ENCODE measurements at places on chromosomes 4 and X.

DNA sequence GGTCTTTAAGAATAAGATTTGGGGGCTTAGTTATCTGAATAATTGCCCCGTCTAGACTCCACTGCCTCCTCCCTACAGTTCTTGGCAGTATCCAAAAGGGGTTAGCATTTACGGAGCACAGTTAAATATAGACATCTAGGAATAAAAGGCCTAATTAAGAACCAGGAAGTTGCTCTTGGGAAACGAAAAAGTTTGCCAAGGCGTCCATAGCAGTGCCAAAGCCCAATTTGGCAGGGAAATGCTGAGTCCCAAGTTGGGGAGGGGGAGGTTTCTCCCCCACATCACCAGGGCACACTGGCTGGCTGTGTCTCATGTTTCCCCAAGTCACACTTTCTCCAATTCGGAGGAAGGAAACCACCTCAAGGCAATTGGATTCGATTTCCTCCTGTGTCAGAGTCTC lies 338.7 kb downstream of the FBXW7 start:
- no peak for DNase-seq

DNA sequence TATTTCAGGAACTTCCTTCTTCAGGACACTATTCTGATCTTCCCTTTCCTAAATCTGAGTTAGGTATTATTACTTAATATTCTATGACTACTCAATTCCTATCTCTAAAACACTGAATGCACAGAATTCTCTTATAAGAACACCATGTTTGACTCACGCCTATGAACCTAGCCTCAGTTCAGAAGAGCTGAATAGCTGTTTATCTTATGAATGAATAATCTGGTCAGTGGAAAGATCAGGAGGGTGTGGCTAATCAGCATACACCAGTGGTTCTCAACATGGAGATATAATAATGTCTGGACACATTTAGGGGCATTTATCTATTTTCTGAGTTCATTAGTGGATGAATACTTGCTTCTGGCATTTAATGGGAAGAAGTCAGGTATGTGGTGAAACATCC lies 24.2 kb downstream of the EPHA5 start:
- DNase-seq = no peak

DNA sequence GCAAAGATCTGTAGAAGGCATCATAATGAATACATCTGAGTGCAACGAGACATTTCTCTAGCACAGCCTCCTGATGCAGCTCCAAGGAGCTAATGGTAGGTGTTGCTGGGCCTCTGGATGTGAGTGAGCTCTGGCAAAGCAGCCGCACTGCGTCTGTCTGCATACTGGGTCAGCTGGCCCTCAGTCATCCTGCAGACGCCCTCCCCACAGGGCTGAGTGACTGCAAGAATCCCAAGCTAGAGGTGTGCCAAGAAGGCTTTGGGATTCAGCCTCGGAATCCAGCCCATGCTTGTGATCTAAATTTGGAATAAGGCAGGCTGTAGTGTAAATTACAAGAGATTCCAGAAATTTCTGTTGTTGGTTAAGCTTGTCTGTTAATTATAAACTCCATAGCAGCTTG lies 18.5 kb downstream of the HERC3 start:
- no peak for DNase-seq

DNA sequence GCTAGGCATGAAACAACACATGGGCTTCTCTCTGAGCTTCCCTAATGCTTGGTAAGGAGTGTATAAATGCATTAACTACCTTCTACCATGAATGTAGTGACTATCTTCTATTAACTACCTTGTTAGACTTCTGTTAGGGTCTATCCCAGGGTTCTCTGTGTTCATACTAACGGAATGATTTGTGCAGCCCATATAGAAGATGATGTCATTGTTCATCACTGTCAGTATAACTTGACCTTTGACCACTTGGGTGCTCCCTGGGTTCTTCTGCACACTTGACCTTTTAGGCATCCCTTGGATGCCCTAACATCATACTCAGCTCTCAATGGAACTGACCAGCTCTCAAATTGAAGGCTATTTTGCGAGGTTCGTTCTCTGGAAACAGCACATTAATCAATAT lies 30.8 kb upstream of the CT47C1 start:
- DNase-seq = no peak

DNA sequence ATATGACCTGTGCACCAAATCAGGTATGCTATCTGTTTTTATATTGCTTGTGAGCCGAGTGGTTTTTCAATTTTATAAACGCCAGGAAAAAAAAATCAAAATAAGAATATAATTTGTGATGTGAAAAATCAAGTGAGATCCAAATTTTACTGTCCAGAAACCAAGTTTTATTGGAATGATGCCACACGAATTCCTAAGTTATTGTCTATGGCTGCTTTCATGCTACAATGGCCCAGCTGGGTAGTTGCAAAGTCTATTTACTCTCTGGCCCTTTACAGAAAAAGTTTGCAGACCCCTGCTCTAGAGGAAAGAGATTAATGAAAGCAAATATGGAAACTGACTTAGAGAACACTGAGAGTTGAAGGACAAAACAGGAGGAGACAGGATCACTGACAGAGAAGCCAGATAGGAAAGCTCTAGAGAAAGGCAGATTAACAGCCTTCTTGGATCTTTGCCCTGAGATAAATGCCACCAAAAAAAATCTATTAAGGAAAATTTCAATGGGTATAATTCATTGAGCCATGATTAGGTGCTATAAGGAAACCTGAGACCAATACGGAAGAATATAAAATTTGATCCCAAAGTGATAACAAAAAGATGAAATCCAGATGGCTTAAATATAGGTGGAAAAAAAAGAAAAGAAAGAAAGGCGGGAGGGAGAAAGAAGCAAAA lies 29.8 kb downstream of the PRSS12 start:
- DNase-seq = no peak

DNA sequence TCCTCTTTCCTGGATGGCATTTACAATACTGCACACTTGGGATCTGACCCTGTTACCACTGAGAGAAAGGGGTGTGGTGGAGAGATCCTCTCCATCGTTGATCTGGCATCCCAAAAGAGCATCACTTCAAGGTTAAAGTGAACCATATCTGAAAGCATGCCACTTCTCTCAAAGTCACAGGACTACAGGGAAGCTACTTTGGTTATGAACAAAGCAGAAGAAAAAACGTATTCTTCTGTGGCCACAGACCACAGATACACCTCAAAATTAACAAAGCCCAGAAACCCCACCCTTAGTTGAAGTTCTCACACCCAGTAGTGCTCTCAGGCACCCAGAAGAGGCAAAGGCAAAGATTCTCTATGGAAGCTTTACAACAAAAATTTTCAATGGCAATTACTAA lies 108.3 kb downstream of the JADE1 start:
- no peak for DNase-seq

- no peak for DNase-seq
Measured at GRCh38 chrX:2330910-2331309, 169.9 kb downstream of the DHRSX start.

DNA sequence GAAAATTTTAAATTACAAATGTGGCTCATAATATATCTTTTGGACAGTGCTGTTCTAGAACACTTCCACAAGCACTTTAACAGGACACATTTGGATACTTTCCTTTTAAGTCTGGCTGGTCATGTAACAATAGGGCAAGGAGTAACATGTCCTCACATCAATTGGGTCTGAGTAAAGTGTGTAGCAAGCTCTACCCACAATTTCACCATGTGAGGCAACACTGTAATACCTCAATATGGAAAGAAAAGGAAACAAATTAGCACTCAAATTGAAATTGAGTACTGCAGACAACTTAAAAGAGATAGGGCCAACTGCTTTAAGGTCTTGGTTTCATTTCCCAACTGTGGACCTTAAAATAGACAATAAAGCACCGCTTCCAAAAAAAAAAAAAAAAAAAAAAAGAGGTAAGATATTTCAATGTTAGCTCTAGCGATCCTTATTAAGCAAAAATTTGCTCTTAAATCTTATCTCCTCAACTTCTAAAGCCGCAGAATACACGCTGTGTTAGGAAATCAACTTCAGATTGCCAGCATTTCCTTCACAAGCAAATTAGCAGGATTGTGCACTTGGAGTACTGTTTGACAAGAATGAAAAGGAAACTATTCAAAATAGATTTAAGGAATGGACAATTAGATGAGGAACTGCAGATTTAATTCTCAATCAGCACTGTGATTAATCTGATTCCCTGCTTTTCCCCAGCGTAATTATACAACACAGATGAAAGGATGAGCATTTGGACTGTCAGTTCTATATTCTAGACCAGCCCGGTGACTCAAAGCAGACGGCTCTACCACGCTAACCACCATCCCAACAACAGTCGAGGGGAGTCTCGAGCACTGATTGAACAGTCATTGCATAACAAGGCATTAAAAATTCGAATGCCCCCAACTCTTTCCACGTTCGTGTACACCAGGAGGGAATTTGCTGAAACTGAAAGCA lies 1.6 kb downstream of the CASK start:
- no peak for DNase-seq

DNA sequence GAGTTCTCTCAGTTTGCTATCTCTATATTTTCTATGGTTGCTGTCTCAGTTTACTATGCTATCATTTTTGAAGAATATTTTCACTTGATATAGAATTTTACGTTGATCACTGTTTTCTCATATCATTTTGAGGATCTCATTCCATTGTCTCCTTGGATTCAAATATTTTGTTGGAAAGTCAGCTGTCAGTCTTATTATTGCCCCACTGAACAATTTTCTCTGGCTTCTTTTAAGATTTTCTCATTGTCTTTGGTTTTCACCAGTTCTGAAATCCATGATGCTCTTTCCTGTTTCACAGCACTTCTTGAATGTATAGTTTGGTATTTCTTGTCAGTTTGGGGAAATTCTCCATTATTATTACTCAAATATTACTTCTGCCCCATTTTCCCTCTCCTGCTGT lies 81.1 kb downstream of the ENPP6 start:
- DNase-seq = no peak

- DNase-seq = no peak
Measured at GRCh38 chr4:85610450-85610849, 135.5 kb downstream of the ARHGAP24 start.

- DNase-seq = no peak
Measured at GRCh38 chrX:71000139-71000538, 68.0 kb downstream of the SNX12 start.

DNA sequence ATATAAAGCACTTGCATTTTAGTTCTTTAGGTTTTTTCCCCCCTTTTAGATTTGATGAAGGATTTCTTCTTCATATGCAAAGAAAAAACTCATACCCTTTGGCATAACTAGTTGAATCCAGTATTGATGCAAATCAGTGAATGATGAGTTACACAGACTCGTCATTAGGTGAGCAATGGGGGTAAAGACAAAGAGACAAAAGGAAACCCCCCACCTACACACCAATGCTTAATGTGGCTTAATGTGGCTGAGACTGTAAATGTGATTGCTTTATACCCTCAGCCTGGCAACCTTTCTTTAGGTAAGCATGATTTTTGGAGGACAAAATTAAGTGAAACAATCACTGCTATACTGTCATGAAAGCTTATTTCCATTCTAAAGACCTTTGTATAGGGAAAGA lies 39.5 kb downstream of the CD40LG start:
- DNase-seq = no peak

GRCh38 chr4:154406018-154406795 lies 85.4 kb downstream of the DCHS2 start:
- DNase-seq = no peak

DNA sequence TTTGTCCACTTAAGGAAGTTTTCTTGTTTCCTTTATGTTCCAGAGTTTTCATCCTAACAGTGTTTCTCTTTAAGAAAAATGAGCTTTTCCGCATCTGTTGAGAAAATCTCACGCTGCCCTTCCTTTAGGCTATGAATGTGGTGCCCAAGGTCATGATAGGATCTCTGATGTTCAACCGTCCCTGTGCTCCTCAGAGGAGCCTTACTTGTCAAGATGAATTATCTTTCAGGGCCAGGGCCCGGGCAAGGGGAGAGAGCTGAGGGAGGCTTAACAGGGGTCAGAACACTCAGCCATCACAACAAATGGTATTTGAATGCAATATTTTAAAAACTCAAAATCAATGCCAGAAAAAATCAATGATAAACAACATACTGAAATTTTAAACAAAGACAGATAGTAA lies 6.2 kb upstream of the NELFA start:
- DNase-seq = no peak

- DNase-seq = no peak
Measured at GRCh38 chr4:81628489-81628888, 156.8 kb upstream of the RASGEF1B start.

DNA sequence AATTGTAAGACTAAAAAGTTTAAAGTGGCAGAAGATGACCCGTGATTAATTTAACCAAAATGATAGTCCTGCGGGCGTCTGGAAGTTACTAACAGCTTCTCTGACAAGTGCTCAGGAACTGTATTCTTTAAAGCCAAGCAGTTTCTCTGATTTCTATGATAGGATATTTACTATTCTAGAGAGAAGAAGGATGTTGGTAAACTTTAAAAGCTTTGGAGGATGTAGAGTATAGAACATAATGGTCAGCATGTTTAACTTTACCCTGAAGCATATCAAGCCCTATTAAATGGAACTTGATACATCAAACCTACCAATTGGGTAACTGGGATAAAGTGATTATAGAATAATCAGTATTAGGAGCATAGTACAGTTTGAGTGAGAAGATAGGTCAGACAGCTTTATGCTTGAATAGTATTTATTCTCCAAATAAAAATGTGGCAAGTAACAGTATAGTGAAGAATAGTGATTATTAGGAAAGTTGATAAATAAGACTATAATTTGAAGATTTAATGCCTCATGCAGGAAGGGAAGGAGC lies 1.8 kb downstream of the STIM2 start:
- no peak for DNase-seq

DNA sequence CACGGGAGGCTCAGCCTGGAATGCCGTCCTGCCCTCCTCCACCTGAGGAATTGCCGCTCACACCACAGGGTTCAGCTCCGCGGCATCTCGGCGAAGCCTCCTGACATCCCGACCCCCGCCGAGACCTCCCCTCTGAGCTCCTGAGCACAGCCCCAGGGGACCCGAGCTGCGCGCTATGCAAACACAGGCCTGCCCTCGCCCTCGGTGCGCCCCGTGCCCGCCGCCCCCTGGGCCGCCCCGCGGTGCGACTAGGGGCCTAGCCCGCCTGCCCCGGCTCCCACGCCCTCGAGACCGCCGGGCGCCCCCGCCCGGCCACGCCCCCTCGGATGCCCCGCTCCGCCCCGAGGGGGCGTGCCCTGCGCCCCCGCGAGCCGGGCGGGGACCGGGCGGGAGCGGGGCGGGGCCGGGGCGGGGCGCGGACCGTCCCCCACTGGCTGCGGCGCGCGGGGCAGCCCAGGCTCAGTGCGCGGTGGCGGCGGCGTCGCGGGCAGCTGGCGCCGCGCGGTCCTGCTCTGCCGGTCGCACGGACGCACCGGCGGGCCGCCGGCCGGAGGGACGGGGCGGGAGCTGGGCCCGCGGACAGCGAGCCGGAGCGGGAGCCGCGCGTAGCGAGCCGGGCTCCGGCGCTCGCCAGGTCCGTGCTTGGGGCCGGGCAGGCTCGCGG lies at the start of gene FGFR3:
Gene FGFR3 (plus strand): TSS at position 462 of the 664 bp plus-strand sequence. CDS start 642 bp downstream, outside the sequence.
- DNase-seq = no peak

DNA sequence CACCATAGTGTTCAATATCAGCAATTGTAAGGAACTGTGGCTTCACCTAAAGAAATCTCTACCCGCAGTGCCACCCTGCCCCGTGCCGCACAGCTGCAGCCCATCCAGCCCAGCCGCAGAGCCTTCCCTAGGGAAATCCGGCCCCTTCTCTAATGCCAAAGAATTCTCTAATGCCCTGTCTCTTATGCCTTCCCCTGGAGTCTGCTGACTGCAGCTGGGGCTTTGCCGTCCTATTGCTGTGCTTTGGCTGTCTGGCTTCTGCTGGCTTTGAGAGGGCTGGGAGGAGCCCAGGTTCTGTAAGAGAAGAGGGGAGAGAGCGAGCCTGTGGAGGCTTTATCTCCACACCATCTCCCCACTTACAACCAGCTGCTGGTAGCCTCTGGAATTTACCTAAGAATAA lies 85.9 kb upstream of the HELT start:
- no peak for DNase-seq

GRCh38 chr4:75542824-75543223 lies 13.0 kb upstream of the ODAPH start:
- DNase-seq = no peak

GRCh38 chr4:97110506-97110905 lies 1032.8 kb downstream of the STPG2 start:
- no peak for DNase-seq
